ENCODE measurements at places on chromosomes 4 and X. TPM values are rescaled to one million over a fixed set of nuclear protein-coding genes. Genes with fewer than 3 reads are reported as not detected.

CABS1 gene
- total RNA-seq = not detected

PAK3 gene
- total RNA-seq = 0.11 TPM

- no peak for DNase-seq
Observed at GRCh38 chr4:95213366-95213765, 335.4 kb downstream of the UNC5C start.

DNA sequence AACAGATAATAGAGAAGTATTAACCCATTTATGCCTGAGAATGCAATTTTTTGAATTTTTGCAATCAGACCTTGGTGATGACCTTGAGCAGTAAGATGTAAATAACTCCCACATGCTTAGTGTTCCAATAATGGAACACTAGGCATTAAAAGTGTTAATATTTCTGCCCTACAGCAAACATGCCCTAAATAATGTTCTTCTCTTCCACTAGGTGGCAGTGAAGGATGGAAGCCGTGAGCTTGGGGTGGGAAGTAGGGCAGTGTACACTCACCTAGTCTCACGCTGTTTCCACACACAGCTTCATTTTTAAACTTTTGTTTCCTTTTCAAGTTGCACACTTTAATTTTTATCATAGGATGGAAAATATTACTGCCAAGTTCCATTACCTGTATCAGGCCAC is 613.1 kb upstream of the HS3ST1 start:
- no peak for DNase-seq

DNA sequence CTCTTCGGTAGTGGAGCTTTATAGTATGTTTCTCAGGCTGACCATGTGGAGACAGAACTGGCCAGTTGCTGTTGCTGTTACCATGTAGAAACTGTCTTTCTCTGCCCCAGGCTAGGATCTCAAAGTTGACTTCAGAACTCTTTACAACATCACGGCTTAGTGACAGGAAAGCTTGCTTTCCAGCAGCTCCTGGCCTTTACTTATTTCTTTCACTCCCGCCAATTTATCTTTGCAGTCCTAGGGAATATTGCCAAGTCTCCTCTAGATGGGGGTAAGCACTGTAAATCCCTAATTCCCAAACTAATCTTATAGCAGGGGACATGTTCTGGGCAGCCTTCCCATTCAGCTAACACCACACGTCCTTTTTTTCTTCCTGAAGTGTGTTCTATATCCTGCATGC is 631.6 kb downstream of the SPRY1 start:
- no peak for DNase-seq

GLRA3 gene
- total RNA-seq = not detected

GRCh38 chr4:88791274-88791673 is 93.6 kb upstream of the NAP1L5 start:
- DNase-seq = peak; percentile 58

- peak; percentile 10 for DNase-seq
Observed at GRCh38 chr4:108954880-108955279, 192.0 kb upstream of the ETNPPL start.

DNA sequence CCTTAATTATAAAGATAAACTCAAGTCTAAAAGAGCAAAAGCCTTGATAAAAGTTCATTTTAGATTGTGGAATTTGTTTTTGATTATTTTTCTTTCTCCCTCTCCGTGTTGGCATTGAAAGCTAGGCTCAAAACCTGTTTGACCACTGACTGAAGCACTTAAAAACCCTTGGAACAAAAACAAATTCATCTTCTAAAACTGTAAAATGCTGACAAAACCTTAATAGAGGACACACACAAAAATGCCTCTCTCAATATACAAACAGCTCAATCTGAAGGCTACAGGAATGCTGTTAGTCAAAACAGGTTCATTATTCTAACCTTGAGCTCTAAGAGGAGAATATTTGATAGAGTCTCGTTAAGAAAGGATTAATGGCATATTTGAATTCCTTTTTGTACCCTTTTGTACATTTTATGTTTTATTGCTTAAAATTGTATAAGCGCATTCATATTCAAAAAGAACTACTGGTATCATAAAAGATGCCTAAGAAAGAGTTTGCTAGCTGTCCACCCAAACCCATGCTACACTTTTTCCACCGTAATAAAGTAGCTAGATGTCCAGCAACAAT is 74.3 kb upstream of the NAP1L5 start:
- DNase-seq = no peak

GRCh38 chr4:188296331-188296730 is 157.1 kb downstream of the TRIML1 start:
- DNase-seq = no peak

SUPT20HL1 gene
- not detected for total RNA-seq

- DNase-seq = no peak
Observed at GRCh38 chr4:78363031-78363570, 188.5 kb upstream of the ANXA3 start.

GRCh38 chr4:115053313-115053712 is 60.1 kb downstream of the NDST4 start:
- no peak for DNase-seq
